Gastrocnemius medialis (tissue), 4 donors: ENCODE measurements at places on chromosomes 12 and 14.

- peak; percentile 2 for DNase-seq
Measured at GRCh38 chr12:34394211-34395055, 372.1 kb downstream of the ALG10 start.

DNA sequence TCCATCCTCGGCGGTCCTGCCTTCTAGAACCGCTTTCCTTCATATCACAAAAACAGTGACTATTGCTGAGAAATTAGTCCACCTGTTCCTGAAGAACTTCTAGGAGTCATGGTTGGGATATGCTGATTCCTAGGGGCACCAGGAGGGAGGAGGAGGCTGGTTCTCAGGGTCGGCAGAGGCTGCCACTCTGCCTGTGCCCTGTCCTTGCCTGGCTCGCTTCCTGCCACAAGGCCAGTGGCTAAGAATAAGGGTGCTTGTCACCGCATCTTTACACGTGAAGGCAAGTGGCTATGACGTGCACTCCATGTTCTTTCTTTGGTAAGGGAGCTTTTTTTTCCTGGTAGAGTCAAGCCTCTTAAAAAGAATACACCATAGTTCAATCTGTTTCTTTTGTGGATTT, 18.7 kb upstream of the DGLUCY start:
- DNase-seq: peak; percentile 78

GRCh38 chr14:55911776-55912175, 206.4 kb upstream of the PELI2 start:
- DNase-seq: no peak

DNA sequence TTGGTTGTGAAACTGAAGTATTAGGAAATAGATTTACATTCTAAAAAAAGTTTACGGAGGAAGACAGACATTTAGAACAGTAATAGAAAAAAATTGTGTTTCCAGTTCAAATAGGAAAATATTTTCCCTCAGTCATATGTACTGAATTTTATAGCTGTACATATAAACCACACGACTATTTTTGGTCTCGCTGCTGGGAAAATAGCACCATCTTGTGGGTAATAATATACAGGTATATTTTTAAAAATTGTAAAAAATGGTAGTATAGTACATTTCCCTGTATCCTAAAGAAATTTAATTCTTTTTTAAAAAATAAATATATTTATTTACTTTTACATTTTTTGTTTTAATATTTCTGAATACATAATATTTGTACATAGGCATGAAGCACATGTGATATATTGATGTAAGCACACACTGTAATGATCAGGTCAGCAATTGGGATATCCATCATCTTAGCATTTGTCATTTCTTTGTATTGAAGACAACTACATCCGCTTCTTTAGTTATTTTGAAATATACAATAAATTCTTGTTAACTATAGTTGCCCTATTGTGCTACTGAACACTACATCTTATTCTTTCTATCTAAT, 168.6 kb downstream of the ALX1 start:
- DNase-seq: no peak

DNA sequence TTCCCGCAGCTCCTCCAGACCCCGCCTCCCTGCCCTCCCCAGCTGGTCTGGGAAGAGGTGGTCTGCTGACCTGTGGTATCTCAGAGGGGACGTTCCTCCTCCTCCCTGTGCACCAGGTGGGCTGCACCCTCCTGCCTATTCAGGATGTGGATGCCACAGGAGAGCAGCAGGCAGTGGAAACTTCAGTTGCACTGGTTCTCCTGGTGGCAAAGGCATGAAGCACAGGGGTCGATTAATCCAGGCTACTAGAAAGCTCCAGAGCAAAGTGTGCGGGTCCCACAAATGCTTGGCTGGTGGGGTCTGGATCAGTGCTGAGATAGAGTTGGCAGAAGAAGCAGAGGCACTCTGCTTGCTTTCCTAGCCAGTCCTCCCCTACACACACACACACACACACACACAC, 197.0 kb downstream of the SLC41A2 start:
- DNase-seq: no peak

- DNase-seq: no peak
Measured at GRCh38 chr12:84502907-84503787, 409.5 kb downstream of the SLC6A15 start.

- DNase-seq: no peak
Measured at GRCh38 chr14:36975834-36976233, 196.6 kb downstream of the SLC25A21 start.

GRCh38 chr14:103521438-103521950, 1.1 kb downstream of the CKB start:
- no peak for DNase-seq

- DNase-seq: peak; percentile 49
Measured at GRCh38 chr12:15910864-15911721, at the start of gene DERA. Gene DERA, plus strand, starts transcription at chr12:15911332. Its CDS starts 52 bp downstream, at chr12:15911384.

DNA sequence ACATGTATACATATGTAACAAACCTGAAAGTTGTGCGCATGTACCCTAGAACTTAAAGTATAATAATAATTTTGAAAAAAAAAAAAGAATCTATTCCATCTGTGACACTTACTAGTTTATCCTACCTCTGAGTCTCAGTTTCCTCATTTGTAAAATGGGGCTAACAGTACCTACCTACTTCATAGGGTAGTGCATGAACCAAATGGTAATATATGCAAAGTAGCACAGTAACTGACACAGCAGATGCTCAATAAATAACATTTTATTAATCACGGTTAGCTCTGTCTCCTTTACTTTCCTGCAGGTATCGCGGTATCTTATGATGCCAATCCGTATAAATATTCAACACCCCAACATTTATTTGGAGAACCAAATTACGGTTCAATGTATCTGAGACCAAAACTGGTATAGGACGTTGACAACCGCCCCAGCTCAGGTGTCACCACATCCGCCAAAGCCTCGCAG, 703 bp downstream of the TMED10 start:
- no peak for DNase-seq

DNA sequence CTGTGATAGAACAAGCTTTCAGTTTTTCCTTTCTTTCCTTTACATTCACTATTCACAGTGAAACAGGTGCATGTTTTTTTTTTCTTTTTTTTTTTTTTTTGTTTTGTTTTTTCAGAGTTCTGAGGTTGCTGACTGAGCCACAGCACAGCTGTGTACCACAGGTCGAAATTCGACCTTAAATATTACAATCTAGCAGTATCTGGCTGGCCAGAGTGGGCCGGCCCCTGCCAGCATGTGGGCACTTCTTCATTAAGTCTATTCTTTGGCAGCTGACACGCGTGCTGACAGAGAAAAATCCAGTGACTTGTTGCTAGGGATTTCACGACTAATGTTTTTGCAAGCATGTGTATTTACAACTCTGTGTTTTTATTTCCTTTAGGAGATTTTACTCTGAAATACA, 33.9 kb downstream of the FBXO33 start:
- DNase-seq: no peak

DNA sequence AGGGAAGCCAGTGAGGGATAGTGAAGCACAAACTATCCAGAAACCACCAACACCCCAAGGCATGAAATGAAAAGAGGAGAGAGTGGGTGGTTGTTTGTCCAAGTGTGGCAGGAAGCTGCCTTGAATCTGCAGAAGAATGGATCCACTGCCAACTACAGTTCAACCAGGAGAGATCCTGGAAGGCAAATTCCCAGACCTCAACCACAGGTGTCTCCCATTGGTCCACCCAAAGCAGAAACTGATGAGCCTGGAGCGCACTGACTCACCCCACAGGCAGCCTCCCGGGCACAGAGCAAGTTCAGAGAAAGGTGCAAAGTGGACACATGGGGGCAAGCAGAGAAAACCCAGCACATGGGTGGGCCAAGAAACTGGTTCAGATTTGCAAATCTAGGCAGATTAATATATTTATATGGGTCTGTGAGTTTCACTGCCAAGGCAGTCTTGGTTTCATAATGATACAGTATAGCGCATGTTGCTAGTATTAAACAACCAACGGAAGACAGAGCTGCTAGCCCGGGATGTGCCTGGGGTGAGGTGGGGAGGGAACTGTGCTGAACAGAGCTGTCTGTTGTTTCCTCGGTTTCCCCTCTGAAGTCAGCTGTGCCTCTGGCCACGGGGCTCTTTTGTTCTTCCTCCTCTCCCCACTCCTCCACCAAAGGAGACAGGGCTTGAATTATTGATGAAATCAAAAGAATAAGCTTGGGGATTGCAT, 416.2 kb upstream of the CCDC196 start:
- no peak for DNase-seq

DNA sequence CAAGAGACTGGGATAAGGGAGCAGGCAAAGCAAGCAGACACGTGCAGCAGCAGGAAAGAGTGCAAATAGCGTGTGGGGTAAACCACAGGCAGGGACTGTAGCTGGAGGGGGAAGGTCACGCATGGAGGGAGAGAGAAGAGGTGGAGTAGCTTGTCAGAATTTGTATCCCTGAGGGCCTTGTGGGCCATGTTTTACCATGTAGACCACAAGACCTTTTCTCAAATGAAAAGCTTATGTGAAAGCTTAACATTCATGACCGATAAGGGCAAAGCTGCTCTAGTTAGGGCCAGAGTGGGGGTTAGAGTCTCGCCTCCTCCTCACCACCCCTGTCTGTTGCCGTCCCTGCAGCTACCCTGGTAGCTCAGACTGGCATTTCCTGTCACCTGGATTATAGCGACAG, 152.9 kb upstream of the E2F7 start:
- DNase-seq: no peak

GRCh38 chr12:12926571-12927071, 25.3 kb downstream of the GPRC5D start:
- DNase-seq: no peak

GRCh38 chr12:14066021-14066420, 84.6 kb upstream of the GRIN2B start:
- DNase-seq: no peak

DNA sequence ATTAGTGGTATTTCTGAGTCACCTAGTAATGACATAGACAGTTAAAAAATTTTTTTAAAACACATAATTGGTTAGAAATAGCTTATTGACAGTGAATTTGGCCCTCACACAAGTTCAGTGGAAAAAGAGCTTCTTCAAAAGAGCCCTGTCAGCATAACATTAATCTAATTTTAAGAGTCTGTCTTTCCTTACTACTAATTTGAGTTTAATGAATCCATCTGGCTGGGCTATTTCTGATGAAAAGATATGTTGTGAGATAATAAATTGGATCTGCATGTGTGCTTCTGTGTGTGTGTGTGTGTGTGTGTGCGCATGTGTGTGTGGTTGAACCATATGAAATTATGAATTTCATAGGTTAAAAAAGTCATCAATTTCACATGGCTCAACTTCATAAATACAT, 1045.2 kb downstream of the FLRT2 start:
- no peak for DNase-seq

DNA sequence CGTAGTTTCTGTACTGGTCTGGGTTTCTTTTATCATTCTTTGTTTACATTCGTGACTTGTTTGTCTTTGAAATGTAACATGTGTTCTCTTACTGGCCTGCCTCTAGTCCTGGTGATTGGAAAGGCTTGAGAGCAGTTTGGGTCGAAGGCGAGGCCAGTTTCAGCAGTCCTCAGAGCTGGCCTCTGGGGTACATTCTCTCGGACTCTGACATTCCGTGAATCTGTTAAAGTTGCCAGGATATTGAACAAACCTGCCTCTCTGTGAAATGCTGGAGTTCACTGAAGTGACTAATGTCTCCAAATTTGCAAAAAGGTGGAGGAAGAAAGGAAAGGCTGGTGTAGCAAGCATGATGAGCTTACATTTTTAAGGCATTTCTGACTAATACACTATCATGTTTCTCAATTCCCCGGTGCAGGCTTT, 1.5 kb downstream of the PLEKHA5 start:
- DNase-seq: no peak

- no peak for DNase-seq
Measured at GRCh38 chr12:50442178-50442908, 41.7 kb downstream of the LARP4 start.

DNA sequence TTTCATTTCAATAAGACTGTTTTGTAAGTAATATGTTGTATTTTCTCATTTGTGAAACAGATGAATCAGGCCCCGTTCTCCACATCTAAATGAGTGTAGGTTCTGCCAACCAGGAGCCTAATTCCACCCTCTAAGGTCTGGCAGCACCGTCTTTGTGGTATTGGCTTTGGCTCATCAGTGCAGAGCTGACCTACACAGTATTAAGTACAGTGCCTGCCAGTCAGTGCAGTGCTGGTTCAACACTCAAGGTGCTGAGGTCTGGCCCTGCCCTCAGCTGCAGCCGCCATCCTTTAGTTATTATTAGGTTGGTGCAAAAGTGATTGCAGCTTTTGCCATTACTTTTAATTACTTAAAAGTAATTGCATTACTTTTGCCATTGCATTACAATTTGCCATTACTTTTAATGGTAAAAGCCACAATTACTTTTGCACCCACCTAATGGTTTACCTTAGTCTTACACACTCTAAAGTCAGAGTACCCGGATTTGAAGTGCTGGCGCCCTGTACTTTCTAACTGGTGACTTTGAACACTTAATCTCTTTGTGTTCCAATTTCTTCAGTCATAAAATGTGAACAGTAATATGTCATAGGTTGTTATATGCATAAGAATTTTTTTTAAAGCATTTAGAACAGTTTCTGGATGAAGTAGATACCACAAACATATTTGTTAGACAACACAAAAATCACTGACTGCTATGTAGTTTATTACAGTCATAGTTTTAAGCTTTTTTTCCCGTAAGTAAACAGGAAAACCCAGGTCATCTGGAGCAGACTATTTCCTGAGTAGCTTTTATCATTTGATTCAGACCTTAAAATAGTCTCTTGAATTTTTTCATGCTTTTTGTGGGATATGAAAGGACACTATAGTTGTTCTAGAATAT, 99.5 kb downstream of the SYNE2 start:
- DNase-seq: no peak

DNA sequence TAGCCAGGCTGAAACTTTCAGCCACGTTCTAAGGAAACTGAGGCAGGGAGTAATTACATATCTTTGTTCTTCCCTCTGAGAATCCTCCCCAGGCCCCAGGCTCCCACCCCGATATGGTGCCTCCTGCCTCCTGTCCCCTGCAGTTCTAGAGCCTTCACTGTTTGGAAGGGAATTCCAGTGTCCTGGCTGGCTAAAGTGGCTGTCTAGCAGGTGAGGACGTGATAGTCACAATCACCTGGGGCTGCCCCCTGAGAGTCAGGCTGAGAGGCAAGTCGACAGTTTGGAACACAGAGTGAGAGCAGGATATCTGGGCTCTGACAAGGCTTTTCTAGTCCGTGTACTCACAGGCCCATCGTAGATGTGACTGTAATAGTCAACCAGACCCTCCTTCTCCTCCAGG, 6.3 kb upstream of the RPAP3 start:
- DNase-seq: no peak

- DNase-seq: no peak
Measured at GRCh38 chr12:124233041-124233796, 61.7 kb upstream of the RFLNA start.

- DNase-seq: peak; percentile 46
Measured at GRCh38 chr14:90839024-90839888, 23.0 kb upstream of the TTC7B start.

GRCh38 chr14:104601786-104602185, 2.8 kb downstream of the TMEM179 start:
- DNase-seq: no peak

GRCh38 chr12:5898874-5899273, 46.2 kb downstream of the ANO2 start:
- no peak for DNase-seq

- no peak for DNase-seq
Measured at GRCh38 chr14:102248121-102248520, 56.8 kb downstream of the MOK start.
